ENCODE measurements at places on chromosomes 12 and 14.

- DNase-seq, result no peak
Observed at GRCh38 chr14:61887628-61888027, 125.4 kb downstream of the SNAPC1 start.

DNA sequence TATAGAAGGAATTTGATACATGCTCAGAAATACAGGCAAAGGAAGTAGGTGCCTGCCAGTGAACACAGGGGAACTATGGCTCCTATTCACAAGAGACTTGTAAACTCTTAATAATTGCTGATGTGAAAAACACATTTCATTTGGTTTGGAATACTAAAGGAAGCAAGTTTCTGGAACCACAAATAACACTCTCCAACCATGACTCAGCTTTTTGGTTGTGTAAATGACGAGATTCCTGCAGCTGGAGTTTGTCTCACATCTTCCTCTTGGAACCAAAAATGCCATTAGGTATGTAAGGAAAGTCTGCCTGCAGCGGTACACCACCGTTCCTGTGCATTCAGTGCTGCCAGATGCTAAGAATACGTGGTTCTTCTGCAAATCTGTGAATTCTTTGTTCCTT, 4.5 kb upstream of the OR11H6 start:
- DNase-seq, result no peak

DNA sequence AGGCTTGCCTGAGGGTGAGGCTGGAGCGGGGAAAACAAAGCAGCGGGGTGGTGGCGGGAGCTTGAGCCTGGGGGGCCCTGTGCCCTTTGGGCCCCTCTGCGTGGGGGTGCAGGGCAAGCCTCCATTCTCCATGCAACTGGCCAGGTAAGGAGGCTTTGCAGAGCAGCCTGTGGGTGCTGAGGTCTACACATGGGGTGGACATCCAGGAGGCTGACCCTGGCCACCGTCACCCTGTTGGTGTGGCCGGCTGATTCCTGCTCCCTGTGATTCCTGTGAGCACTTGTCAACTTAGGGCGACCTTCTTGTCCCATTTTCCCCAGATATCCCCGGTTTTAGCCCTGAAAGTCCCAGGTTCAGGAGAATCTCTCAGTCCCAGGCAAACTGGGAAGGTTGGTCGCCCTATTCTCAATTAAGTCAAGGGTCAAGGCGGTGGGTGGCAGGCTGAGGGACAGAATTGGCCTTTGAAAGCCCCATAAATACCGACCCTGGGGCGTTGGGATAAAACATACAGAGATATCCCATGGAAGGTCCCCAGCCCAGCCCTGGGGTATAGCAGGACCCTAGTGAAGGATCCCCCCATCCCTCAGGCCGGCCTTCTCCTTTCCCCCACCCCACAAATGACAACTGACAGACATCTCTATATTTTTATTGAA, 70.5 kb downstream of the PRIMA1 start:
- no peak for DNase-seq

DNA sequence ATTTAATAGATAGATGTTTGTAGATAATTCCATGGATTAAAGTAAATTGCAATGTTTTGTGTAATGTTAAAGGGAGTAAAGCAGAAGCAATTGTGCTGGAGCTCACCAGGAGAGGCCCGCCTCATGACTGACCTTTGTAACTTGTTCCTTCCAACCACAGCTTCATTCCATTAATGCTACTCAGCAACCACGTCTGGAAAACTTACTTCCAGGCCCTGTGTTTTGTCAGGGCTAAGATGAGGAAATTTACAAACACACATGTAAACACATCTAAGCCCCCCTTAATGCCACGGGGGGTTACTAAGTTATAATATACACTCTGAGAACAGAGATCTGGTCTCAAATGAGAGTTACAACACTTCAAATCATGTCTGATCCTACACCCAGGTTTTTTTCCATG, 12.4 kb downstream of the LUM start:
- no peak for DNase-seq

DNA sequence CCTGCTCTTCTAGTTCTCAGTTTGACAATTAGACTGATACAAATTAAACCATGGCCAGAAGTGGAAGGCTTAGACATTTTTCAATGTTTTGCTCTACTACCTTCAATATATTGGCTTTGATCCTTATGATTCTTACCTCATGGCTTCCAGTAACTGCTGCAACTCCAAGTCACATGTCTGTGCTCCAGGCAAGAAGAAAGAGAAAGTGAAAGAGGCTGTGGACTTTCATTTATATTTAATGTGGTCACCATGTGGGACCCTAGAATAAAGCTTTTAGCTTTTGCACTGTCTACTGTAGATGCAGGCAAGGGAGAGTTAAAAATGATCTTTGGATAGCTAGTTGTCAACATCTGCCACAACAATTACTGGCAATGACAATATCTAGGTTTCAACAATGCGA, 214.3 kb upstream of the PDE3A start:
- DNase-seq, result no peak

DNA sequence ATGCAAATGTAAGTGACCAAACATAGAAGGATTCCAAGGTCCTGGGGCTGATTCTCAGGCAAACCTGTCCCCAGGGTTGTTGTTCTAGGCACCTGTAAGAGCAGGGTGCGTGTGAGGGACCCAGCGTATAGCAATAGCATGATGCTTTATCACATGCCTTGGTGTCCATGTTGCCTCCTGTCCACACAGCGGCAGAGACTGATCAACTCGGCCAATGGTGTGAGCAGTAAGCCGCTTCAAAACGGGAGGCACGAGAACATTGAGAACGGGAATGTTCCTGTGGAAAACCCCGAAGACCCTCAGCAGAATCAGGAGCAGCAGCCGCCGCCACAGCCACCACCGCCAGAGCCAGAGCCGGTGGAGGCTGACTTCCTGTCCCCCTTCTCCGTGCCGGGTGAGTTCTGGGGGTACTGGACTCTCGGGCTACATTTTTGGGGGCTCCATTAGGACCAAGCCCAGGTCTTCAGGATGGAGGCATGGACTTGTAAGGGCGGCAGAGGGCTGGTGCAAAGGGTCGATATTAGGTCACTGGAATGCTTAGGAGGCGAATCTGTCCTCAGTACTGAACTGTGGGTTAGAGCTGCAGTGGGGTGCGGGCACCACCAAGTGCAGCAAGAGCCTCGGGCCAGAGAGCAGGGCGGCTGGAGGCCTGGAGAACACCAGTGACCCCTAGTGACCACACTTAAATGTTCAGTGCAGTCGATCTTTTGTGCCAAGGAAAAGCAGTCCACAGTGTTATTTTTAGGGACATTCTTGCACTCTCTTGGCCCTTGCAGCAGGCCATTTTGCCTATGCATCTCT, 57.2 kb upstream of the RIN3 start:
- peak; percentile 88 for DNase-seq

DNA sequence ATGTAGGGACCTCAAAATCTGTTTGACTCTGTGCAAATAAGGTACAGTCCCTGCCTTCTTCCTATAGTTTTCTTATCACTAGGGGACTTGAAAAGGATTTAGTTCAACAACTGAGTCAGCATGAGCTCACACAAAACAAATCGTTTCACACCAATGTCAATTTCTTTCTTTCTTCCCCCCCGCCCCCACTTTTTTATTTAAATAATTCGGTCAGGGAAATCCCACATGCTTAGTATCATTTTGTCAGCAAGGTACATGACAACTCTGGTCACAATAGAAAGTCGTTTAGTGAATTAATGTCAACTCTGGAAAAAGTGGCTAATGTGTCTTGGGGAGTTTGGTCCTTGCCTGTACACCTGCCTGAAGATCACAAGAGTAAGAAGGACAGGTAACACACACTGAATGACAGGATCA, 232.2 kb upstream of the PLEKHG7 start:
- no peak for DNase-seq

GRCh38 chr14:22084393-22085281, 411.0 kb upstream of the OR4E1 start:
- DNase-seq, result no peak
